ENCODE measurements at places on chromosomes 11 and 22.

DNA sequence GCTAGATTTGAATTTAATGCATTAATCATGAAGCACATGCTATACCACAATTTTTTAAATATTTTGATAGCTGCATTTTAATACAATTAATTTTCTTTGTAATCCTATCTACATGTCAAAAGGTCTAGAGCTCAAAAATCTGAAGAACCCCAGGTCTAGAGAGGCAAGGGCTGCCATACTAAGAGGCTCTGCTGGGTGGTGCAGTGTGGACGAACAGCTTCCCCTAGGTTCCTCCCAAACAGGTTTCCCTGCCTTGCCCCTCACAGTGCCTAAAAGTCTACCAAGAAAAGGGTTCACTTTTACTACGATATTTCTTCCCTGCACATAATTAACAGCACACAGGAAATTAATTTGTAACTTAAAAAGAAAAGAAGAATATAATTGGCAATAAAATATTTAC lies 681.1 kb downstream of the OPCML start:
- DNase-seq = no peak

GRCh38 chr11:108906826-108907225 lies 242.0 kb downstream of the DDX10 start:
- no peak for DNase-seq

DNA sequence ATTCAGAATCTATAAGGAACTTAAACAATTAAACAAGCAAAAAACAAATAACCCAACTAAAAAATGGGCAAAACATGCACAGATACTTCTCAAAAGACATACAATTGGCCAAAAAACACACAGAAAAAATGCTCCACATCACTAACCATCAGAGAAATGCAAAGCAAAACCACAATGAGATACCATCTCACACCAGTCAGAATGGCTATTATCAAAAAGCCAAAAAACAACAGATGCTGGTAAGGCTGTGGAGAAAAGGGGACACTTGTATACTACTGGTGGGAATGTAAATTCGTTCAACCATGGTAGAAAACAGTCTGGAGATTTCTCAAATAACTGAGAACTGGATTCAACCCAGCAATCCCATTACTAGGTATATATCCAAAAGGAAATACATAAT lies 24.8 kb downstream of the ENTHD1 start:
- no peak for DNase-seq

- DNase-seq = no peak
Observed at GRCh38 chr22:24727218-24727851, 47.2 kb downstream of the PIWIL3 start.

DNA sequence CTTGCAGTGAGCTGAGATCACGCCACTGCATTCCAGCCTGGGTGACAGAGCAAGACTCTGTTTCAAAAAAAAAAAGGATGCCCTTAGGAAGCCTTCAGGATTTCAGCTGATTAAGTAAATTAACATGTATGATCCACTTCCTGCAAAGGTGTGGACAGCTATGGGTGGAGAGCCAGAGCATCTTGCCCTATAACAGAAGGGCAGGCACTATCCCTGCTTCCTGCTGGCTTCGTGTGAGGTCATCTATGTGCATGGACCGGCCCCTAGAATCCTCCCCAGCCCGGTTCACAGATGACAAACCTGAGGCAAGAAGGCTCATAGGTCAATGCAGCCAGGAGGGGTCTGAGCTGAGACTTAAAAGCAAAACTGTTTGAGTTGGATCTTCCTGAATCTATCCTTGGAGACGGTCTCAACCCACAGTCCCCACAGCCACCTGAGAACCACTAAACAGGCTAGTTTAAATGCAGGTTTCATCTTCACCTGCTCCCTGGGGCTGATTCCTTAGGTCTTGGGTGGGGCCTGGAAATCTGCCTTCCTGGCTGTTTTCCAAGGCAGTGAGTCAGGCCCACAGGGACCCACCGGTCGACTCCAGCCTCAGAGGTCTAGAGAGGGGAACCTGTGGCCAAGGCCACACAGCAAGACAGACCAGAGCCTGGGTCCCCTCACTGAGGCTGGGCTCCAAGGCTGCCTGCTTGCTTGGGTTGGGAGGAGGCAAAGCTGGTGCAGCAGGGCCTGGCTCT lies 55.2 kb upstream of the MPEG1 start:
- no peak for DNase-seq

DNA sequence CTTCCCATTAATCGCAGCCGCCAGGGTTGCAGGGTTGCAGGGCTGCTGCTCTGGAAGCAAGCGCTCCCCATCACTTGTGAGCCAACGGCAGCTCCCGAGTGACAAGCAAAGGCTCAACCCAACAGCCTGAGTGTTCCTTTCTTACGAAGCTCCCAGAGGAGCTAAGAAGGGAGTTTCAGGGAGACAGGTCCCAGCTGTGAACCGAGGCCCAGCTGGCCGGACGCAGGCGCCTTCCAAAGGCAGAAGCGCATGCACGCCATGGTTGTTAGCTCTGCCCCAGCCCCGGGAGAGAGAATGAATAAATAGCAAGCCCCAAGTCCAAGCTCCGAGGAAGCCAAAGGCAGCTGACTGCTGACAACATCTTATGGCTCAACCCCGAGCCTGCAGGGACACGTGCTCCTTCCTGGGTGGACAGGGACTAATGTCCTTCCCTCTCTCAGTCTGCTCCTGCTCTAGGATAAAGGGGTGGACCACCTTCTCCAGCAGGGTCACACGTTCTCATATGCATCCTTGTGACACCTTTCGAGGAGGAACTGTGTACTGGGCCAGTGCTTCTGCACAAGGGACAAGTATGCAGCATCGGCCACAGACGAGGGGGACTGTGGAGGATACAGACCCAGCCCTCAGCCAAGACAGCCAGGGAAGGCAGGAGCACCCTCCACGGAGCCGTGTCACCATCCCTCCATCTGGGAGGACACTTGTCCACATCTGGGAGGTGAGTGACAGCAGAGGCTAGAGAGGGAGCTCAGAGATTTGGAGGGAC lies 29.9 kb downstream of the SHANK2 start:
- DNase-seq = no peak

DNA sequence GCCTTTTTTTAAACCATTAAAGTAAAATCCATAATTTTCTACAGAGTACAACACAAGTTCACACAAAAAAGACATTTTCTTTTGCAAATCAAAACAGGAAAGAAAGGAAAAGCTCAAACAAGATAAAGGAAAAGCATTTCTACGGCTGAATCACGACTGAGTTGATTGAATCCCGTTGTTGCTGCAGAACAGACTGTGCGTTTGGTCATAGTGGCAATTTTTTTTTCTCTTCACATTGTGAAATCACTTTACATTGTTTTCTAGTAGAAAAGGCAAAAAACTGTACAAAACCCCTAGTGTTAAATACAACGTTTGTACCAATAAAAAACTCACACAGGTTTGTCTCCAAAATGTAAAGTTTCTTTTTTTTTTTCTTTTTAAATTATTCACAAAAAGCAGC lies 17.3 kb upstream of the RAPSN start:
- no peak for DNase-seq

GRCh38 chr22:46953968-46954765 lies 191.7 kb downstream of the TBC1D22A start:
- no peak for DNase-seq

DNA sequence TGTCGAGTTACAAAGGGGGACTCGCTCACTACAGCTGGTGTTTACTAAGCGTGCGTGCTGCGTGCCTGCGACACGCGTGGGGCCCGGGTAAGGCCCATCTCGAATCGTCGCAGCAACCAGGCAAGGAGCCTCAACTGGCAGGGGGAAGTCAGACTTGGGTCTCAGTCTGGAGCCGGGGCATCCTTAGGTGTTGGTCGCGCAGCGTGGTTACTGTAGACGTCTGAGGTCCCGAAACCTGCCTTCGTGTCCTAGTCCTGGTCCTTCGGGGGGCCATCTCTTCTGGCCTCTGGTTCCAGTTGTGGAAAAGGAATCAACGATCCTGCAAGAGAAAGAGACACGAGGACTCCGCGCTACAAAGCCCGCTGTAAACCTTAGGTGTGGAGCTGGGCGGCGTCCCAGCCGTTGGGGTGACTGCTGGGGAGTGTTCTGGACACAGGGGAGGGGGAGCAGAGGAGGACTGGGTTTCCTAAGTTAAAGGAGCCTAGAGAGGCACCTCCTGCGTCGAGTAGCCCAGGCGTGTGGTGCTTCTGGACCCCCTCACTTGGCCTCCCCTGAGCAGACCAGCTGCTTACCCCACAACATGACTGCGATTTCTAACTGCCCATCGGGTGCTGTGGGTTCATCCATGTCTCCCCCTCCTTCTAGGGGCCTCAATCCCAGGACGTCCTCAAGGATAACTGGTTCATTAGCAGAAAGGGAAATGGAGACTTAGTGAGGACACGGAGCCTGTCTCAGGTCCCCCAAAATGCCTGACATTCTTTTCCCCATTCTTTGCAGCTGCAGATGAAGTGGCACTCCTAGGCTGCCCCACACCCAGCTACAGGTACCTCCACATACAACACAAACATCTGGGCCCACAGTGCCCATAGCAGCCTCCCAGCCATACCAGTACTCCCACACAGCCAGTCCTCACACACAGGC lies 4.9 kb upstream of the WNT11 start:
- DNase-seq = no peak

- DNase-seq = no peak
Observed at GRCh38 chr22:29456211-29456671, 17.9 kb downstream of the RFPL1 start.

DNA sequence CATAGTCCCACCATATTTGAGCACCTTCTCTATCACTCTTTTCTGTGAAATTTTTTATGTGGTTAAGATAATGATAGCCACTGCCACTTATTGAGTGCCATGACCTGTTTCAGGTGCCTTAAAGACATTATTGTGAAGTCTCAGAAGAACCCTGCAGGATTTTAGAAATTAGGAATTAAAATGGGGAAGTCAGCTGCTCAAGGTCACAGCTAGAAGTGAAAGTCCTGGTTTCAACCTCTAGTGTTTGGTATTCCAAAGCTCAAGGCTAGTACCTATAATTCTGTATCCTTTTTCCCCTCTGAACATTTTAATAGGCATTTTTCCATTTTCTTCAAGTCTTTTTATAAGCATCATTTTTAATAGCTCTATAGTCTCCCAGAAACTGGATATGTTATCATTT lies 9.0 kb upstream of the RRM1 start:
- no peak for DNase-seq

DNA sequence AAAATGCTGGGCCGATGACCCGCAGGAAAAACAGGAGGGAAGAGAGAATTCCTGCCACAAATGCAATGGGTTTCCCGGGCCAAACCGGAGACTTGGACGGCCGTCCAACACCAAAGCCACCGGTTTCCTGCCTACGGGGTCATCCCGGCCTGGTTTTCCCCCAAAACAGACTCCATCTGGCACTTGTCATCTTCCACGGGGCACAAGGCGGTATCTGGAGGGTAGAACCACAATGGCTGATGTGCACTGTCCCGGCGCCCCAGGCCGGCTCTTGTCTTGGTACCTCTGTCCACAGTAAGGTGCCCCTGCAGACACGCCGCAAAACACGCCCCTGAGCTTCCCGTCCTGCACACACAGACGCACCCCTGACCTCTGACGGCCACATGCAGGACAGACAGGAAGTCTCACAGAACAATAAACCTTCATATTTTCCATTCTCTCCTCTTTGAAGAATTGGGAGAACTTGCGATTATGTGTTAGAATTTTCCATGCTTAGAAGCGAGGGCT lies 20.1 kb downstream of the CELSR1 start:
- DNase-seq = no peak

- DNase-seq = no peak
Observed at GRCh38 chr11:20066013-20066782, 94.1 kb downstream of the DBX1 start.

DNA sequence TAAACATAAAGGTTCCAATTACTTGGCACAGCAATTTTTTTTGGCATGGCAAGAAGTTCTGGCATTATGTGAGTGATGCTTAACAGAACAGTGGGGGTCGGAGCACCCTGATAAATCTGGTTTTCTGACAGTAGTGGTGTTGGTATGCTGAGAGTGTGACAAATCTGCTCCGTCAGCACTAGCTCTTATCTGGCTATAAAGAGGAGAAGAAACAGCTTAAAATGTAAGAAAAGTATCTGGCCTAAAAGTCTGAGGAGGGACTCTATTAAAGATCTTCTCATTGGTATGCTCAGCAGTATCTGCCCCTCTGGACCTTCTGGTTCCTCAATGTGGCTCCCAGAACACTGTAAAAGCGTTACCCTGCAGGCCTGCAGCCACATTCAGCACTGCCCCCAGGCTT lies 137.4 kb downstream of the PLEKHA7 start:
- DNase-seq = no peak

DNA sequence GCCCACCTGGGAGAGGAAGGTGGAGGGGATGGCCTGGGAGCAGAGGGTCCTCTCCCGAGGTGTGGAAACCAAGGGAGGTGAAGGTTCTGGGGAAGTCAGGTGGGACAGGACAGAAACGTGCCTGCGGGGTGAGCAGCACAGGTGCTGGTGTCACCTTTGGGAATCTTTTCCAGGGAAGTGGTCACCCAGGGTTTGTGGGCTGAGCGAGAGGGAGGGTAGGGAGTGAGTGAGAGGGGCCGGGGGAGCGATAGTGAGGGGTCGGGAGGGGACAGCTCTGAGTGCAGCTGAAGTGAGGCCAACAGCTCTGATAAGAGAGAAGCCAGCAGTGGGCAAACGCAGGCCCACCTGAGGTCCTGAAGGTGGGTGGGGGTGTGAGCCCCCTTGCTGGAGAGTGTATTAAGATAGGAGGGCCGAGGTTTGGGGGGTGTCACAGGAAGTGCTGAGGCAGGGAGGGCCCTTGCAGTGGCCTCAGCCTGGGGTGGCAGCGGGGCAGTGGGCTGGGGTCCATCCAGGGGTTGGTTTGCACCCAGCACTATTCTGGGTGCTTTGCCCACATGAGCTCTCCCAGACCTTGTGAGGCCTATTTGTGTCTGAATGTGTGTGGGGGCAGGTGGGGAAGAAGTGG lies 1.6 kb upstream of the SHANK3 start:
- DNase-seq = no peak

DNA sequence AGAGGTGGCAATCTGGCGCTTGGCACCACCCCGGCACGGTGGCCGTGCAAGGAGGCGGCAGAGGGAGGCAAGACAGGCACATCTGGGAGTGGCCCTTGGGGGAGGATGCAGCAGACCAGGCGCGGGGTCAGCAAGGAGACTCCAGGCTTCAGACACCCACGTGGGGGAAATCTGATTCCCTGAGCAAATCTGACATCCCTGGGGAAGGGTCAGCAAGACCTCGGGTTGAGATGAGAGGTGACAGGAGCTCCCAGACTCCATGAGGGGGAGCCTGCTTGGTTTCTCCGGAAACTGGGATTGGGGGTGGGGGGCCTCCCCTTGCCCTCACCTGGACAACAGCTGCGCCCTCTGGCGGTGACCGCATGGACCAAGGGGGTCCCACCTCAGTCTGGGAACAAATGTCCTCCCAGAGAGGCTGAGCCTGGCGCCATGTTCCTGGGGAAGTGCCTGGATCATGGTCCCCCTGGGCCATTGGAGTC lies 4.0 kb upstream of the RCOR2 start:
- peak; percentile 26 for DNase-seq

Data from CD4-positive, alpha-beta T cell treated with Interleukin-15 for 1 hour (primary cell).